Suprapubic skin (tissue), 4 donors: ENCODE measurements at places on chromosomes 3 and 15.

GRCh38 chr3:140443806-140444205 lies 234.1 kb upstream of the TRIM42 start:
- no peak for DNase-seq

GRCh38 chr15:74426404-74427281 lies 7.1 kb downstream of the SEMA7A start:
- DNase-seq = no peak

DNA sequence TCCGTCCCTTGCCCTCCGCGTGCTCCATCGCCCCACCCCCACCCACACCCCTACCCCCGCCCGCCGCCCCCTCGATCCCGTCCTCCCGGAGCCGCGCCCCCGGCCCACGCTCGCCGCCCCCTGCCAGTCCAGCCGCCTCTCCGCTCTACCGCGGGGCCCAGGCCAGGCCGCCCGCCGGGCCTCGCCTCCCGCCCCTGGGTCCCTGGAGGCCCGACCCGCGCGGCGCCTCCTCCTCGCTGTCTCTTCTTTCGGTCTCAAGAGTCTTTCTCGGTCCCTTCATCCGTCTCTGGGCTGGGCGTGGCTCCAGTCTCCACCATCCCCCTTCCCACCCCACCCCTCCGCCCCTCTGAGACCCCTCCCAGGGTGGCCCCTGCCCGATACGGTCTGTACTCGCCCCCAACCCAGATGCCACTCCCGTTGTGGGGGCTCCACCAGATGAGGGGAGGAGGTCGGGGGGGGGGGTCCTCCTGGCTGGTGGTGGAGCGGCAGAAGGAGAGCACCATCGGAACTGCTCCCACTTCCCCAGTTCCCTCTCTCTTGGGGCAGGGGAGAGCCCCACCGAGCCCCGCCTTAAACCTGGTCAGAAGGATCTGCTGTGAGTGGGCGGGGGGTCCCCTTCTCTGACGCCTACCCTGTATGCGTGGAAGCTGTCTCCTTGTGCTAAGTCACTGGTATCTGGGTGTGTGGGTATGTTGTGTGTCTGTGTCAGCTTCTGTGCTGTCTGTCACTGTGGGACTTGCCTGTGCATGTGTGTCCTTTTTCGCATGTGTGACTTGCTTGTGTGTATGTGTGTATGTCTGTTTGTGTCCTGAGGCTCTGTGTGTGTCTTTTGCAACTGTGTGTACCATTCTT lies 1.0 kb downstream of the PRKCD start:
- DNase-seq = no peak

DNA sequence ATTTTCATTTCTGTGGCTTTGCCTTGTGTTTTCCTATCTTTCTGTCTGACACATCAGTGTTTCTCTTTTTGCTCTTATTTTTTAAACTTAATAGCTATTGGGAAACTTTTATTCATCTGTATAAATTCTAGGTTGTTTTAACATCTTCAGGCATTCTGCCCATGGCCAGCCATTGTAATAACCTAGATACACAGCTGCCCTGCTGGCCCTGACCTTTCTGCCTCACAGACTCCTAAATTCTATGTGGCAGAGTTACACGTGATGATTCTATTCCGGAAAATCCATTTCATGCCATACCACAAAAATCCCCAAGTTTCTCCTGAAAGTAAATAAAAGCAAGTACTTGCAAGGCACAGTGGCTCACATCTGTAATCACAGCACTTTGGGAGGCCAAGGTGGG lies 150.1 kb downstream of the UACA start:
- DNase-seq = no peak

DNA sequence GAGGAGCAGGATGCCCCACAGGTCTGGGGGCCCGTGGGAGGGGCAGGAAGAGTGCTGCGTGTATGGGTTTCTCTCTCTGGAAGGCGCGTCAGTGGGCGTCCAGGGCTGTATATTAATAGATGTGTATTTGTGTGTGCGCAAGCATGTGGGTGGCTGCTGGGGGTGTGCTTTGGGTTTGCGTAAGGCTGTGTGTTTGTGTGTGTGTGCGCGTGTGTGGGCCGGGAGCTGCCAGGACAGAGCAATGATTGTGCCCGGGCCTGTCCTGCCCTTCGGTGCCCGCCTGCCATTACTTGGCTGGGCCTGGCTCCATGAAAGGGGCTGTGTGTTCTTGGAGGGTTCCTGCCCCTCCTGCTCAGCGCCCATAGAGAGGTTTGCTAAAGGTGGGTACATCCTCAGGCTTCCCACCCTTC lies 16.3 kb downstream of the CSPG4 start:
- DNase-seq = no peak
